ENCODE measurements at places on chromosomes 16 and 17. TPM values are rescaled to one million over a fixed set of nuclear protein-coding genes. Genes with fewer than 3 reads are reported as not detected.

Gene SCNN1G
- 0.02 TPM for polyA plus RNA-seq

Gene CEP295NL
- 1.0 TPM for polyA plus RNA-seq

Gene CCDC92B
- 0.07 TPM for polyA plus RNA-seq

Gene KRTAP9-8
- polyA plus RNA-seq, result not detected

Gene TEKT5
- polyA plus RNA-seq, result 0.45 TPM

Gene TAC4
- polyA plus RNA-seq, result not detected

Gene KRTAP4-3
- not detected for polyA plus RNA-seq

Gene SLC38A8
- not detected for polyA plus RNA-seq

Gene KRTAP17-1
- not detected for polyA plus RNA-seq

Gene SULT1A2
- 1.2 TPM for polyA plus RNA-seq

Gene SLFN14
- not detected for polyA plus RNA-seq

Gene ABCA9
- 23.0 TPM for polyA plus RNA-seq

Gene HSD17B2
- polyA plus RNA-seq, result 0.20 TPM

Gene KRT14
- polyA plus RNA-seq, result not detected

Gene CTRB2
- not detected for polyA plus RNA-seq

Gene PRR11
- polyA plus RNA-seq, result 1.3 TPM

Gene NPIPA3
- polyA plus RNA-seq, result 1.3 TPM

Gene CCL4L2
- polyA plus RNA-seq, result 1.7 TPM

Gene KRTAP4-1
- not detected for polyA plus RNA-seq

Gene MYH11
- polyA plus RNA-seq, result 237 TPM

Gene TBC1D3G
- polyA plus RNA-seq, result 0.10 TPM

Gene SLFN12L
- 0.53 TPM for polyA plus RNA-seq

Gene STX1B
- 0.57 TPM for polyA plus RNA-seq

Gene ITGAD
- polyA plus RNA-seq, result 2.7 TPM

Gene SRL
- 7.5 TPM for polyA plus RNA-seq

Gene OMG
- polyA plus RNA-seq, result 1.9 TPM

Gene TTLL6
- polyA plus RNA-seq, result 0.47 TPM

Gene CCL7
- not detected for polyA plus RNA-seq

Gene GCGR
- not detected for polyA plus RNA-seq

Gene KRT39
- polyA plus RNA-seq, result not detected

Gene PRR35
- polyA plus RNA-seq, result not detected

Gene CBX8
- polyA plus RNA-seq, result 1.1 TPM

Gene ITGB4
- polyA plus RNA-seq, result 3.3 TPM

Gene TERB1
- polyA plus RNA-seq, result not detected

Gene KRT36
- not detected for polyA plus RNA-seq

Gene XPO6
- polyA plus RNA-seq, result 87.0 TPM

Gene IRF8
- 24.1 TPM for polyA plus RNA-seq

Gene KCNJ18
- polyA plus RNA-seq, result not detected

Gene ANKRD11
- polyA plus RNA-seq, result 68.5 TPM

Gene TSPOAP1
- 8.3 TPM for polyA plus RNA-seq

Gene CMTM3
- 43.5 TPM for polyA plus RNA-seq

Gene ALOX12
- polyA plus RNA-seq, result 0.05 TPM

Gene MYH2
- 0.25 TPM for polyA plus RNA-seq

Gene TADA2A
- 9.2 TPM for polyA plus RNA-seq

Gene CD300E
- 0.30 TPM for polyA plus RNA-seq

Gene BICDL2
- 0.02 TPM for polyA plus RNA-seq

Gene KRTAP1-5
- 0.06 TPM for polyA plus RNA-seq

Gene C17orf50
- polyA plus RNA-seq, result not detected

Gene SNAI3
- 0.28 TPM for polyA plus RNA-seq

Data from ovary (tissue), 10 donors.